ENCODE measurements at places on chromosomes 7 and 10. TPM values are rescaled to one million over a fixed set of nuclear protein-coding genes. Genes with fewer than 3 reads are reported as not detected.

Gene CYP3A7
- total RNA-seq: not detected

Gene SYT15
- total RNA-seq: 6.5 TPM

Gene NCAPG2
- 6.2 TPM for total RNA-seq

Gene NPY4R2
- total RNA-seq: not detected

Gene MYO1G
- total RNA-seq: 3.1 TPM

Gene CCZ1
- 18.2 TPM for total RNA-seq

Gene HACD1
- 2.6 TPM for total RNA-seq

Gene HOXA6
- 1.8 TPM for total RNA-seq

Gene APBB1IP
- not detected for total RNA-seq

Gene SH2B2
- 0.77 TPM for total RNA-seq

Gene SRGN
- total RNA-seq: 92.5 TPM

Gene MCM10
- total RNA-seq: not detected

Gene MCU
- 13.8 TPM for total RNA-seq

Gene CRHR2
- 0.27 TPM for total RNA-seq
